ENCODE measurements at places on chromosomes 12 and 14.

GRCh38 chr14:20468764-20469241 is 403 bp upstream of the PNP start:
- no peak for DNase-seq

- no peak for DNase-seq
Measured at GRCh38 chr14:88868558-88869159, 44.2 kb downstream of the TTC8 start.

GRCh38 chr12:55718015-55718414 is 2.2 kb downstream of the BLOC1S1 start:
- no peak for DNase-seq

DNA sequence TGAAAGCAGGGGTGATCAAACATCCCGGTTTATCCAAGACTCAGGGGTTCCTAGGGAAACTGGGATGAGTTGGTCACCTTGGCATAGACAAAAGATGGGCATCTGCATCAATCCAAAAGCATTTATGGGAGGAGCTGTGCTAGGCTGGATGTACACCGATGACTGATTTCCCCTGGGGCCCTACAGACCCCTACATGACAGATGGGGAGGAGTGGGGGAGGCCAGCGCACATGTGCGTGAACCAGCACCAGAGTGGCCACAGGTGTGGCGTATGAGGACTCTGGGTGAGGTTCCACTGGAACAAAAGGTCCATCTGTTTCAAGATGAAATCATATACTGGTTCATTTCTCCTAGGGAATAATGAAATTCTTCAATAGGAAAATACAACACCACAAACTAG is 210.4 kb downstream of the ITPR2 start:
- DNase-seq: no peak

DNA sequence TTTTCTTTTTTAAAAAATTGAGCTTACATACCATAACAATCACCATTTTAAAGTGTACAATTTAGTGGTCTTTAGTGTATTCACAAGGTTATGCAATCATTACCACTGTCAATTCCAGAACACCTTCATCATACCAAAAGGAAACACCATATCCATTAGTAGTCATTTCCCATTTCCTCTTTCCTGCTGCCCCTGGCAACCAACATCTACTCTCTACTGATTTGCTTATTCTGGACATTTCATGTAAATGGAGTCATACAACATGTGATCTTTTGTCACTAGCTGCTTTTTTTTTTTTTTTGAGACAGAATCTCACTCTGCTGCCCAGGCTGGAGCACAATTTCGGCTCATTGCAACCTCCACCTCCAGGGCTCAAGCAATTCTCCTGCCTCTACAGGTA is 66.8 kb upstream of the CFL2 start:
- no peak for DNase-seq

DNA sequence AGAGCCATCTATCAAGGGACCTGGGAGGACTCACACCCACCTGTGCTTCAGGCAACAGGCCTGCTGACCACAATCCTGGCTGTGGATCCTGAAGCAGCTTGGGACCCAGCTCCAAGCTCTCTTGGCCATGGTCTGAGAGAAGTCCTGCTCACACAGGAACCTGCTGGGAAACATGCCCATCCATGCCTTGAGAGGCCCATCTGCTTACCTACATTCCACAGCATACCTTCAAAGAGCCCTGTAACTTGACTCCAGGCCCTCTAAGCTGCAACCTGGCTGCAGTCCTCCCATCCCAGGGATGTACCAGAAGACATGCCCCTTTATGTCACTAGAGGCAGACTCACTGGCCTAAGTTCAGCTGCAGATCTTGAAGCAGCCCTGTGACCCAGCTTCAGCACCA is 61.7 kb upstream of the AMIGO2 start:
- DNase-seq: no peak

DNA sequence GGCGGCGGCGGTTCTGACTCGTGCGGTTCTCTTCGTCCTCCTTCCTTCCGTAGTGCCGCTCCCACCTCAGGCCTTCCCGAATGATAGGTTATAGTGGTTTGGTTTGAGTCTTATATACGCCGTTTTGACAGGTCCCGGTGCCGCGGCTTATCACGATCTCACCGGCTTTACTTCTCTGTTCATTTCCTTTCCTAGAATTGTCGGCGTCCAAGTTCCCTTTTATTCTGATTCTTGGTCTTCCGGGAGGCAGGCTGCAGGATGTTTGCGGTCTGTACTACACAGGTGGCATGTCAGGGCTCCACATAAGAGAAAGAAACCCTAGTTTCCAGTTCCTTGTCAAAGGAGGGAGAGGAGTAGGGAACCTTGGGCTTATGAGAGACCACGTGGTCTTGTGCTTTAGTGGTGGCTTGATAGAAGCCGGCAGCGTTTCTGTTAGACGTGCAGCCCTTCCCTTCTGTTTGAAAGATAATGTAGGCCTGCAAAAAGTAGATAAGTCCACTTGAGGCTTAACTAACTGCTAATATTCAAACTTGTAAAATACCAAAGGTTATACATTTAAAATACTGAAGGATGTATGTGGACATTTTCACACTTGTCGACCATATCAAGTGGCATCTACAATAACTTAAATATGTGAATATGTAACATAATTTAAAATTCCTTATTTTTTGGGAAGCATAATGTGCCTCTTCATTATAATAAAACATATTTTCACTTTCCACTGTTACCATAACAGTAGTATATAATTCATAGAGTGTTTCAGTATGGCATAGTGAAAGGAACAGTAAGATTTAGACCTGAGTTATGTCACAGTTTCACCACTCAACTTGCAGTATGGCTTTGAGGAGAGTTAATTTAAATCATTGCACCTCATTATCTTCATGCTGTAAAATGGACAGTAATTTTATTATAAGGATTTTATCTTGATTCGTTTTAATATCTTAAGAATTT is 804 bp downstream of the USP15 start:
- peak; percentile 23 for DNase-seq

DNA sequence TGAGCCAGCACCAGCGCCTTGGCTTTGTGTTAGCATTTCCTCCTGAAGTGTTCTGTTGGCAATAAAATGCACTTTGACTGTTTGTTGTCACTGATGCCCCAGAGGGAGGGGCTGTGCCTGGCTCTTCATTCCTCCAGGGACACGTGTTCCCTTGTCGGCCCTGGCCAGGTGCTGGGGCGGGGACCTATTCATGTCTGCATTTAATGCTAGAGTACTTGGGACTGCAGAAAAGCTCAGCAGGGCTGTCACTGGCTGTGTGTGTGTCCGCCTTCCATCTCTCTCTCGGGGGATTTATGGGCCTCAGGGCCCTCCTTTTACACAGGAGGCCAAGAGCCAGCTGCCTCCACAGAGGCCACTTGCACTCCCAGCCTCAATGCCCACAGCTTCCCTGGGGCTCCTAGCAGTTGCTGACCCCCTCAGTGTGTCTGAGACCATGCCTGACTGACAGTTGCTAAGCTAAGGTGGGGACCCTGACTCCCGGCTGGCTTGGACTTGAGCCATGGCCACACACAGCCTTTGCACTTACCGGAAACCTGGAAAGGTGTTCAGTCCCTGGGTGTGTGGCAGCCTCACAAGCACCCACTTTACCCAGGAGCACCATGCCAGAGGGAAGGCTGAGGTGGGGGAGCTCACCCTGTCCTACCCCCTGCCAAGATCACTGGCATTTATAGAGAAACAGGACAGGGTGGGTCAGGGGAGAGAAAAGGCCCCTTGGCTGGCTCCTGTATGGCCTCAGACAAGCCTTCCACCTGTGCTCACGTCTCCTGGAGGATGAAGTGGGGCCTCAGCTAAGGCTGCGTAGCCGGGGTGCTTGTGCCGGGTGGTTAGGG is 27.8 kb downstream of the HIP1R start:
- DNase-seq: no peak

- DNase-seq: no peak
Measured at GRCh38 chr14:76916040-76916715, 90.0 kb downstream of the LRRC74A start.

DNA sequence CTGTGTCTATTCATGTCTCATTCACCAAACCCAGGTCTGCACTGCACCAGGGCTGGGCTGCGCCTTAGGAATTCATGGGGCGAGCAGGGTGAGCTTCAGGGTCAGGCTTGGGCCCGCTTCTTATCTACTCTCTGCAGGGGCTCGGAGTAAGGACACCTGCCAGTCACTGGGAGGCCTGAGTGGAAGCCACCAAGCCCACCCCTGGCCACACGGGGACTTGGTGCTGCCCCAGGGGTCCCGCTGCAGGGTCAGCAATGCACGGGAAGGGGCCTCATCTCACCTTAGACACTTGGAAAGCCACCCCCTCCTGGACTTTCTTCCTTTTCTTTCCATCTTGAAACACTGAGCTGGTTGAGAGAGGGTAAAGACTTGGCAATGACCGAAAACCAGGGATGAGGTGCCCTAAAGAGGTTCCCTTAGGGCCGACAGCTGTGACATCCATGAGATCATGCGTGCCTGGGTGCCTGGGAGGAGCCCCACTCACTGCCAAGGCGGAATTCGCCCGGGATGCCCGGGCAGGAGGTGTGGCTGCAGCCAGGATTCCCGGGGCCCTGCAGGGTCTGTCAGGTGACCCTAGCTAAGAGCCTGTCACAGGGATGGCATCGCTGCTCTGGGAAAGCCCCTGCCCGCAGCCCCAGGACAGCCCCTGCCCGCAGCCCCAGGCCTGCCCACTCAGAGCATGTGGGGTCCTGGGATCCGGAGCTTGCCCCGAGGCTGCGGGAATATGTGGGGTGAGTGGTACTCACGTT is 45.5 kb upstream of the EML1 start:
- no peak for DNase-seq

DNA sequence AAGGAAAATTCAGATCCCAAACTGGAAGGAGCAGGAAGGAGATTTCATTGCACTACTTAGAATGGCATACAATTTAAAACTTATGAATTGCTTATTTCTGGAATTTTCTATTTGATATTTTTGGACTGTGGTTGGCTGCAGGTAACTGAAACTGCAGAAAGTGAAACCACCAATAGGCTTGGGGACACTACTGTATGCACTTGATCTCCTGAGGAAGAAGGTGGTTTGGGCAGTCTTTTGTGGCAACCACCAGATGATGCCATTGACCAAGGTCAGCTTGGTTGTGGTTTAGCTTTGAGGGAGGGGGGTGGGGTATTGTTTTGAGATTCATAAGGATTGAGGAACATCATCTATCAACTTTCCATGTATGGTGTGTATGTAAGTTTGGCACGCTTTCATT is 209.5 kb upstream of the STXBP6 start:
- DNase-seq: no peak

DNA sequence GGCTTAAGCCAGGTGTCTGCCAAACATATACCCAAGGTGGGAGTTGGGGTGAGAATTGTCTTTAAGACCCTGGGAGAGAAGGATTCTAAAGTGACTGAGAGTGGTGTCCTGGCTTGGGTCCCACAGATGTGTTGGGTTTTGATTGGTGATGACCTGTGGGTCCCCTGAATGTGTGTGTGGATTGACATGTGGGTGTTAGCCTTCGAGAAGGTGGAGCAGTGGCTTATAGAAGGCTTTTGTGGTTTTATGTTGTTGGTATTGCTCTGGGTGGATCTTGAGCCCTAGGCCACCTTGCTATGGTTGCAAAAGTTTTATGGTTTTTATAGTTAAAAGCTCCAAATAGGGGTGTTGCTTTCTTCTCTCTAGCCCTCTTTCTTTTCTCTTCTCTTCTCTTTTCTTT is 29.7 kb downstream of the PLEKHG3 start:
- DNase-seq: no peak

DNA sequence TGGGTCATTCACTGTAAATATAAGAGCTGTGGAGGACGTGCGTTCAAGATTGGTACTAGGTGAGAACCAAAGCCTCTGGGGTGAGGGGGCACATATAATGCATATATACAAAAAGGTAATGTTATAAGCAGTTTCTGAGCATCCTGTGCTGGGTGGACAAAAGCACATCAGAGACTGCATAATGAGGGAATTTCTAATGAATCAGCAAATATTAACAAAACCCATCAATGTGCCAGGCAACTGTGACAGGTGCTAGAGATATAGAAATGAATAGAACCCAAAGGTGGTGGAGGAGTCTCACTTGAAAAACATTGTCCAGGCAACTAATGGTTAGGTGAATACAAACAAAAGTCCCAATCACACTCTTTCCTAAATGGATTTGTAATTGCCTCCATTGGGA is 74.7 kb downstream of the GPR65 start:
- DNase-seq: no peak

GRCh38 chr12:124954771-124955170 is 34.2 kb downstream of the DHX37 start:
- DNase-seq: no peak

DNA sequence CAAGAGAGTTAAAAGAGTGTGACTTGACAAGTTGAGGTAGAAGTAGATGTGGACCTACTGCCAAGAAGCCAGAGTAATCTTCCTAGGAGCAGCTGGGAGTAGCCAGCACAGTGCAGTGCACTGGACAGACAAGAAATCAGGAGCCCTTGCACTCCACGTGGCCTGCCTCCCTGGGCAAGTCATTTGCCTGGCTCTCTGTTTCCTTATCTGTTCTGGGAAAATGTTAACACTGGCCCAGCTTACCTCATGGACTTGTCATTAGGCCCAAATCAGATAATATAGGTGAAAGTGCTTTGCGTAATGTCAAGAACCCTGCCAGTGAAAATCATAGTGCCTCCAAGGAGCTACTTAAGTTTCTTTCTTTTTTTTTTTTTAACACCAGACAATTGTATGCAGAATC is 19.2 kb downstream of the SLC7A8 start:
- no peak for DNase-seq

DNA sequence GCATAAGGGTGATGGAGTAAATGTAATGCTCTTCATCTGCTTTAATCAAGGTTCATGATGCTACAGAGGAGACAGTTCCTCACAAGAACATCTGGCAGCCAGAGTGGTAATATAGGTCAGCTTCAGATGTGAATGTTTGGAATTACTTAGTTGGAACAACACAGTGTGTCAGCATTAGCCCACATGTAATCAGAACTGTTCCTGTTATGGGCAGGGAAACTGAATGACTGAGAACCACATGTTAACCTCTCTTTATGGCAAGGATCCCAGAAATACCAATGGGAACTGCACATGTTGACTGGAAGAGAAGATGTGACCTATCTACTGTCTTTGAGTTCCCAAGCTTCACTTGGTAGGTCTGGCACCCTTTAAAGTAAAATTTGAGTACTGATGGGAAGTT is 390.1 kb upstream of the PDE3A start:
- DNase-seq: no peak

GRCh38 chr14:90647473-90648005 is 168.7 kb downstream of the TTC7B start:
- DNase-seq: no peak

- DNase-seq: no peak
Measured at GRCh38 chr12:57603815-57604453, 690 bp upstream of the DTX3 start.

- DNase-seq: no peak
Measured at GRCh38 chr12:130104571-130105106, 57.6 kb upstream of the FZD10 start.

DNA sequence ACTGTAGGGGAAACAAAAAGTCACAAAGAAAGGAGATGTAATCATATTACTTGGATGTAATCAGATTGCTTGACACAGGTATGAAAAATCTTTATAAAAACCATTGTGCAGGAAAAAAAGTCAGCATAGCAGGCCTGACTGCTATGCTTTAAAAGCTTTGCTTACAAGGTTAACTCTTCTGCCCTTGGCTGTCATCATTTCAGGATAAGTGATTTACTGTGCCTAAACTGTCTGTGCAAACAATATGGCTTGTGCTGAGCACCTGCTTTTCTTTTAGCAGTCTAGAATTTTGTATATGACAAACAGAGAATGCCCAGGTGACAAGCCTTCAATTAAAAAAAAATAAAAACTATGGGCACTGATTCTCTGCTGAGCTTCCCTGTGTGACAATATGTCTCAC is 63.8 kb upstream of the PLEKHG7 start:
- no peak for DNase-seq

- no peak for DNase-seq
Measured at GRCh38 chr12:28620281-28620680, 430.0 kb downstream of the CCDC91 start.

- no peak for DNase-seq
Measured at GRCh38 chr14:97028382-97028781, 231.2 kb downstream of the VRK1 start.
